ENCODE measurements at places on chromosomes 1 and 21.
A peak's percentile ranks its signal among the peaks of the same experiment; 100 is the strongest.

GRCh38 chr1:211912844-211913432 is 82.4 kb upstream of the LPGAT1 start:
- no peak for DNase-seq

GRCh38 chr1:94245747-94246438 is 8.5 kb upstream of the ARHGAP29 start:
- DNase-seq: no peak

- DNase-seq: peak; percentile 71
Observed at GRCh38 chr21:42223826-42224575, 5.1 kb downstream of the ABCG1 start.

- no peak for DNase-seq
Observed at GRCh38 chr1:182147136-182147820, 85.8 kb upstream of the ZNF648 start.

DNA sequence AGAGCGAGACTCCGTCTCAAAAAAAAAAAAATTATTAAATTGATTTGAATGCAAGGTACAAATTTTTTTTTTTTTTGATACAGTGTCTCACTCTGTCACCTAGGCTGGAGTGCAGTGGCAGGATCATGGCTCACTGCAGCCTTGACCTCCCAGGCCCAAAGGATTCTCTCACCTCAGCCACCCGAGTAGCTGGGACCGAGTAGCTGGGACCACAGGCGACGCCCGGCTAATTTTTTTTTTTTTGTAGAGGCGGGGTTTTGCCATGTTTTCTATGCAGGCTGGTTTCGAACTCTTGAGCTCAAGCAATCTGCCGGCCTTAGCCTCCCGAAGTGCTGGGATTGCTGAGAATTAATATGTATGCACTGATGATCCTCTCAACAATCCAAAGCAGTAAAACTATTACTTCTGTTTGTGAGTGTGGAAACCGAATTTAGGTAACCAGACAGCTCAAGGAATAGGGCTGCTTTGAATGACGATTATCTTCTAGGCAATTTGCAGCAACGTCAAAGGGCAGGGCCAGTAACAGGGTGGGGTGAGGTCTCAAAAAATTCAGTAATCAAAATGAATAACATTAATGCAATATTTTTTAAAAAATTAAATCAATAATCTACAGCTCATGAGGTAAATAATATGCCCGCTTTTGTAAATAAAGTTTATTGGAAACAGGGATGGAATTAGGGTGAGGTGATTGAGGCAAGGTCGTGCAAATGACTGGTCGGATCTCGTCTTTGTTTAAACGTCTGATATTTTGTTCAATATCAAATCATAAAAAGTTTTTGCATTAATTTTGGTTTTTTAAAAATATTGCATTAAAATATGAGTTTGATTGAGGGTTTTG is 1.2 kb downstream of the CLSPN start:
- DNase-seq: no peak
